ENCODE measurements at places on chromosomes 7 and 10.
A peak's percentile ranks its signal among the peaks of the same experiment; 100 is the strongest.

DNA sequence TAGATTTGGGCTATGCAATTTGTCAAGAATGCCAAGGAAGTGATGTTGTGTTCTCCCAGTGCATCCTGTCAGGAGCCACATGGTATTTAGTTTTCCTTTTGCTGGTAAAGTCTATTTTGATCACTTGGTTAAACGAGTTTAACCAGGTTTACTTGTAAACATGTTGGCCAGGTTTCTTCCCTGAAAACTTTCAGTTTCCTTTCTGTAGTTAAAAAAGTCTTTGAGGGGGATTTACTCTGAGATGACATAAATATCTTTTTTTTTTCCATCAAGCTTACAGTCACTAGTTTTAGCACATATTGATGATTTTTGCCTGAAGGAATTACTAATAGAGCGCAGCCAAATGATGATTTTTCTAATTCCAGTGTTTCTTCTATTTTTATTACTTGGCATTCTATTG, 320.5 kb downstream of the PHF14 start:
- no peak for DNase-seq

DNA sequence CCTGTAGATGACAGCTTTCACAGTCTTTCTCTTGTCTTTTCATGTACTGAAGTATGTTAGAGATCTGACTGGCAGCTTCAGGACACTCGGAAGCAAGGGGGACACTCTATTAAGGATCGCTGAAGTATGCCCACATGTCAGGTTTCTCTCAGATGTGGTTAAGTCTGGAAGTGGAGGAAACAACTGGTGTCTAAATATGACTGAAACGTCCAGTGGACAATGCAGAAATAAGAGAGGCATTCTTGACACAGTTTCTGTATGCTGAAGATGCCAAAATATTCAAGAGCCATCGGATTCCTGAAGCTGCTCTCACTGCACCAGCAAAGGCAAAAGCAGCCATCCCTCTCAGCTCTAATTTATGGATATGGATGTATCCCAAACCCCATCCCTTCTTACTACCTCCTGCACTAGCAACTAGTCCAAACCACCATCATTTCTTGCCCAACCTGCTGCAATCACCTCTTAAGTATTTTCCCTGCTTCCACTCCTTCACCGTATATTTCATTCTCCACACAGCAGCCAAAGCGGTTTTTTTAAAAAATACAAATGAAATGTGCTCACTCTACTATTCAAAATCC, 113.4 kb downstream of the REEP3 start:
- DNase-seq: no peak

DNA sequence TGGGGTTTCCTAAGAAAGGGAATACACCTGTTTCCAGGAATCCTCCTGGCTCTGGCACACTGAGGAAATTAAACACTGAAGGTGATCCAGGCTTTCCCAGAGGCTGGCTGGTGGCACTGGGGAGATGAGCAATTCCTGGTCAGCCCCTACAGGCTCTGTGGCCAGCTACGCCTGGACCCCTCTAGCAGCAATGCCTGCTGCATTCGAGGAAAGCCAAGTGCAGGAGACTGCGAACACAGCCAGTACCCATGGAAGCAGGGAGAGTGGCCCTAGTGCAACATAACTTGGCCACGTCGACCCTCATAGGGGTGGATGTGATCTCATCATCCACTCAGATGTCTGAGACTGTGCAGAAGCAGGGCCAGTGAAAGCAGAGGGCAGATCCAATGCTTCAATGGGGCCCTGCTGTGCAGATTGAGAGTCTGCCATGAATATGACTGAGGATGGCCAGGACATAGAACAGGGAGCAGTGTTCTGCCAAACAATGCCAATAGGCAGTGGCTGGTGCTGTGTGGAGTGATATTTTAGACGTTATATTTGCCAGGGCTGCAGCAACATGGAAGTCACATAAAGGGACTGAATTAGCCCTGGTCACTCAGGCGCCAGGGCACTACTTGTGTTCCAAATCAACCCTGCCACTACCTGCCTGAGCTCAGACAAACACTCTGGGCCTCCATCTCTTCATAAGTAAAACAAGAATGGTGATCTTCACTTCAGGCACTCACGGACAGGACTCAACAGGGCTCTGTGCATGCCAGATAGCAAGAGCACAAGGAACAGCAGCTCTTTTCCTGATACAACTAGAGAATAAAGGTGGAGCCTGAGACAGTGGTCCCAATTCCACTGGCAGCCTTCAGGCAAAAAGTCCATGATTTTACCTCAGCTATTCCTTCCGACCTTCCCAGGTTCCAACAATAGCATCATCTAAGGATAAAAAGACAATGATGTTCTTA, 2.4 kb downstream of the ZNF488 start:
- DNase-seq: no peak

DNA sequence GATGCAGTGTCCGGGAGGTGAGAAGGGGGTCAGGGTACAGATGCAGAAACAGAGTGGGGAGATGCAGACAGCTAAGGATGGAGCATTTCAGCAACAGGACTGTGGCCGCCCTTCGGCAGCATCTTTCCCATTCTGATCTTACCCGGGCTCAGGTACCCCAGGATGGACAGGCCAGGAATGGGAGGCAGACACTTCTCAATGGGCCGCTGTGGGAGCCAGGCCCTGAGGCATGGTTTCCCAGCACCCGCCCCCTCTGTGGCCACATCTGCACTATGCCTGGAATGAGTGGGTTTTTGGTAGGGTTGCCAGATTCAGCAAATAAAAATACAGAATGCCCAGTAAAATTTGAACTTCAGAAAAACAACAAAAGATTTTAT, 105.2 kb upstream of the CTBP2 start:
- no peak for DNase-seq

GRCh38 chr10:47371629-47372485, 12.2 kb downstream of the ZNF488 start:
- no peak for DNase-seq

- no peak for DNase-seq
Observed at GRCh38 chr10:84179059-84179710, 5.6 kb downstream of the GPR15LG start.

DNA sequence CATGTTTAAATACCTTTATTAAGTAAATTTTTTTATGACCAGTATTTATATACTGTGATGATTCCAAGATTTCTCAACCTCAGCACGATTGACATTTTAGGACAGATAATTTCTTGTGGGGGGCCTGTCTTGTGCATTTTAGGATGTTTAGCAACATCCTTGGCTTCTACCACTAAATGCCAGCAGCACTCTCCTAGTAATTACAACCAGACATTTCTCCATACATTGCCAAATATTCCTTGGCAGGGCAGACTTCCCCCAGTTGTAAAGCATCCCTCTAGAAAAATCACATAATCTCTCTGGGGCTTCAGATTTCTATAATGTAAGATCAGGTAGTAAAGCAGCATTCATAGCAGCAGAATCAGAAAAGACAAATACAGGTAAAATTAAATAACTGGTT, 7.8 kb upstream of the LIPM start:
- DNase-seq: no peak

- DNase-seq: no peak
Observed at GRCh38 chr7:97215556-97215955, 98.1 kb downstream of the SDHAF3 start.

DNA sequence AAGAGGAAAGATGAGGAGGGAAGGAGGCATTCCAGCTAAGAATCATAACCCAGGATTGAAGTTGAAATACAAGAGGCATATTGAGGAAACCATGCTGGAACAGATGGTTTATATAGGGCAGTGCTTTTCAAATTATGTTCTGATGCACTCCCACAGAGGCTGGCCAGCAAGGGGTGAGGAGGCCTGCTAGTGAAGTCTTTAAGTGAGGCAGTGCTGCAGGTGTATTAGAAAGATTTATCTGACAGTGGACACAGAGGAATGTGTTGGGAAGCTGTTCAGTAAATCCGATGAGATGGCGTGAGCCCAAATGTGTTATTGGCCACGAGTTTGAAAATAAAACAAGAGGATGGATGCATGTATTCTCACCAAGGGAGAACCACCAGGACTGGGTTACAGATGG, 28.6 kb downstream of the REEP3 start:
- no peak for DNase-seq

DNA sequence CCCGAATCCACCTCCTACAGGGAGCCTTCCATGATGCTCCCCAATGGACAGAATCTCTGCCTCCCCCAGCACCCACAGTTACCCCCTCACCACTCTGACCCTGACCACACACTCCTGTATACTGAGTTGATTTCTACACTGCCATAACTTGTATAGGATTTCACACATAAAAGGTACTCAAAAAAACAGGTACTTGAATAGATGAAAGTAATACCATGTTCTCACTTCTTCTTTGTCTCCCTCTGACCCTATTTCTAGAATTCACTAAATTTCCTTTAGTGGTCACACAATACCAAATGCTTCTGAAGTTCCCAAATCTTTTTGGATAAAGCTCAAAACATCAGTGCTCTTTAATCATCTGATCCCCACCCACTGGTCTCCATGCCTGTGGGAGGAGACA, 45.4 kb downstream of the HSPA12A start:
- DNase-seq: no peak

GRCh38 chr7:141785706-141786552, 4.1 kb upstream of the TAS2R5 start:
- DNase-seq: peak; percentile 1

Measured in stimulated activated CD4-positive, alpha-beta T cell treated with anti-CD3 and anti-CD28 coated beads, Interleukin-12 subunit alpha, Interleukin-12 subunit beta, amount 100 ng/mL, for 4 hours (primary cell).